Astrocyte of the spinal cord (primary cell): ENCODE measurements at places on chromosomes 13 and 19.

DNA sequence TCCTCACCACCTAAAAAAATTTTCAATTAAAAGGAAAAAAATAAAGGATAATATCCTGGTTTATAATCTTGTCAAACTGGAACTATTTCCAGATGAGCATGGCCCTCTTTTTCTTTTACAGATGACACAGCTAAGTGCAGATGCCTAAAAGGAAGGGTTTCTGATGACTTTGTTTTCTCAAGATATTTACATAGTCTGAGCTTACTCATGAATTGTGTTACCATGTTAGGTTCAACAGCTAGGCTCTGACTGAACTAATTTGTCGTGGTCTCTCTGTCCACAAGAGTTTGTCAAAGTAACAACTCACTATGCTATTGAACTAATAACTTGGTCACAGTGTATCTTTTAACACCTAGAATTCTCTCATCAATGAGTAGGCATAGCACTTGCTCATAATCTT is 780.8 kb downstream of the GPC5 start:
- no peak for DNase-seq

- no peak for DNase-seq
These were observed 29.9 kb downstream of the NLRP13 start for GRCh38 chr19:55902080-55902751.

- peak; percentile 82 for DNase-seq
These were observed 25.0 kb downstream of the TSSK6 start for GRCh38 chr19:19490214-19490968.

DNA sequence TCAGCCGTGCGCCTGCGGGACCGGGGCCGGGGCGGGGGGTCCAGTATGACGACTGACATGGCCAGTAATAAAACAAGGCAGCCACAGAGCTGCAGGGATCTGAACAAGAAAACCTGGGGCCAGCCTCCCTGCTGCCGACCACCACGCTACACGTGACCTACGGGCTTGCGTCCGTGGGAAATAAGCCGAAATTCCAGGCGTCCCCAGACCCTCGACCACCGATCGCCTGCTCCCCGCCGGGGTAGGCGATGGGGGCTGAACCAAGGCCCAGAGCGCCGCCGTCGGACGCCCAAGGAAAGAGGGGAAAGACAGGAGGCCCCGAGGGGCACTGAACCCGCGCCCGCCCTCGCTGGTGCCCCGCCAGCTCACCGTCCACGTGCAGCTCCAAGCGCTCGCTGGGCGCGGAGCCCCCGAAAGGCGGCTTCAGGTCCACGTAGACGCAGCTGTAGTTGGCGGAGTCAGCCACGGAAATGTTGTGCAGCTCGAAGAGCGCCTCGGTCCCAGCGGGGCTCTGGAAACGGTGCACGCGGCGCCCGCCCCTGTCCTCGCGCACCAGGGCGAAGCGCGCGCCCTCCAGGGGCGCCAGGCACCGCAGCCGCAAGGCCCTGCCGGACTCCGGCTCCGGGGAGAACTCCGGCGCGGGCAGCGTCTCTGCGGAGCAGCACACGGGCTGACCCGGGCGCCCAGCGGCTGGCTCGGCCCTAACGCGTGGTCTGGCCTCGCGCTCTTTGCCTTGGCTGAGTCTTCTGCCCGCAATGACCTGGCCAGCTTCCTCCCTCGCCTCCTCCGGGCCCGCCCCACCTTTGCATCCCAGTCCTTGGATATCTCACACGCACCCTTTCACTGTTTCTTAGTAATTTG is 3.1 kb downstream of the A1BG start:
- DNase-seq, result no peak

- no peak for DNase-seq
These were observed 108.0 kb downstream of the LMO7 start for GRCh38 chr13:75744127-75744526.

DNA sequence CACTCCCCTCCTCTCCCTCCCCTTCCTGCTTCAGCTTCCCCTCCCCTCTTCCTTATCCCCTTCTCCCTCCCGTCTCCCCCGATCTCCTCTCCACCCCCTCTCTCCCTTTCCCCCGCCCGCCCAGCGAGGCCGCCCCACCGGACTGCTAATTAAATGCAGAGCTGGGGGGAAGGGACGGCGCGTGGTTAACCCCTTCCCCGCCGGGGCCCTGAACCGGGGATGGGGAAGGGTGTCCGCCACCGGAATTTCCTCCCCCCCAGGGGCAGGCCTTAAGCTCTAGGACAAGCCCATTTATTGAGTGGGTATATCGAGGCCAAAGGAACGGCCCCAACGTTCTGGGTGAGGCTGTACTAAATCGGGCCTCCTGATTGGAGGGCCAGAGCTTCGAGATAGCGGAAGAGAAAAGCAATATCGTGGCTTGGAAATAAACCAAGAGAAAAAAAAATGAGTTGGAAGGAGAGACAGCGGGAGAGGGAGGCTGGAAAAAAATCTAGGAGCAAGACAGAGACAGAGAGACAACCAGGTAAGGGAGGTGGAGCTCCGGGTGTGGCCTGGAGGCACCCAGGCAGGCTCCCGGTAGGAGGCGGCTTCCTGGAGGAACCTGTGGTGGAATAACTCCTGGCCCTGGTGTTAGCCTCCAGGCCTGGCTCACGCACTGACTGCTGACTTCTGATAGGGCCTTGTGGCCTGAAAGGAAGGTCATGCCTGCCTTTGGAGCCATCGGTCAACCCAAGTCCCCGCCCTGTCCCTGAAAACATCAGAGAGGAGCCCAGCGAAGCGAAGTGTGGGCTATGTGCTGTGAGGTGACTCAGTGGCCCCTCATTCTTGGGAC is 11.6 kb upstream of the JUND start:
- peak; percentile 85 for DNase-seq

DNA sequence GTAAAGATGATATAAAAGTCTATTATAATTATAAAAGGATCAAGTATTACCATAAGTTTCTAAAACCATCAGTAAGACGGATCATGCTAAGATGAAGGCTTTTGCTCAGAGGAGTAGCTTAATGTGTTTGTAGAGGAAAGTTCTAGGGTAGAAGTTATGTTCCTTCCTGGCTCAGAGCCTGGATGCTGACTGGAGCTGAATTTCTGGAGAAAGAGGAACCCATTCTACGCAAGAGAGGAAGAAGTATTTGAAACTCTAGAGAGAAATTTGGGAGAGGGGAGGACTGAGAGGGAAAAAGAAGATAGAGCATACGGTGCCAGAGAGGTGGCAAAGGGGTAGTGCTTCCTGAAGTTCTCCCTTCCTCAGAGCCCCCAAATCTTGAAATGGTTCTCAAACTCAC is 51.4 kb upstream of the SGCG start:
- DNase-seq, result no peak

DNA sequence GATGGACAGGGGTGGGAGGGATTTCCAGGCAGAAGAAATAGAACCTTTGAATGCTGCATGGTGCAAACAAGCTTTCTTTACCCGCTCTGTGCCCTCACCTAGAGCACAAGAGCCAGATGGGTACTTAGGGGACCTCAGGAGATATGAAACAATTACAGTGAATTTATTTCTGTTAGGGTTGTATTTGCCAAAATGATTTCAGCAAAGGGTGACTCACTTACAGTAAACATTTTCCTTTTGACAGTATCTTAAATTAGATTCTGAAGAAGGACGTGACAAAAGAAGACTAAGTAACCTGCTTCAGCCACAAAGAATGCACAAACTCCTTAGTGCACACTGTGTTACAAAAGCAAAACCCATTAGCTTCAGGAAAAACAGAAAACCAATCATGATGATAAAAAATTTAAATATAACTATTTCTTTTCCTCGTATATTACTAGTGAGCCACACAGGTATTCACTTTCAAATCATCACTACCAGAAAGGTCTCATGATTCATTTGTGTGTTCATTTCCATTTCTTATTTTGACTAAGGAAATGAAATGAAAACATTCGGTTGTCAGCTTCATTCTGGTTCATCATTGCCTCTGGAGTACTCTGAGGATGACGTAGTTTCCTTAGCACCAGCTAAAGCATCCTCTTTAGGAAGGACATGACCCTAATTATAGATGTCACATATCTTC is 158.8 kb downstream of the NHLRC3 start:
- peak; percentile 3 for DNase-seq

- DNase-seq, result peak; percentile 5
These were observed 17.2 kb upstream of the RNF17 start for GRCh38 chr13:24746618-24747247.

GRCh38 chr19:49793561-49793840 is 19.6 kb downstream of the FUZ start:
- DNase-seq, result no peak

GRCh38 chr13:110284779-110285484 is 22.0 kb downstream of the COL4A1 start:
- no peak for DNase-seq

GRCh38 chr13:67343777-67344176 is 113.6 kb upstream of the PCDH9 start:
- DNase-seq, result no peak

DNA sequence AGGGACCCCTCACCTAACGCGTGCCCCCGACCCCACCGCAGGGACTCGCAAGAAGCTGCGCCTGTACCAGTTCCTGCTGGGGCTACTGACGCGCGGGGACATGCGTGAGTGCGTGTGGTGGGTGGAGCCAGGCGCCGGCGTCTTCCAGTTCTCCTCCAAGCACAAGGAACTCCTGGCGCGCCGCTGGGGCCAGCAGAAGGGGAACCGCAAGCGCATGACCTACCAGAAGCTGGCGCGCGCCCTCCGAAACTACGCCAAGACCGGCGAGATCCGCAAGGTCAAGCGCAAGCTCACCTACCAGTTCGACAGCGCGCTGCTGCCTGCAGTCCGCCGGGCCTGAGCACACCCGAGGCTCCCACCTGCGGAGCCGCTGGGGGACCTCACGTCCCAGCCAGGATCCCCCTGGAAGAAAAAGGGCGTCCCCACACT is 4.7 kb upstream of the MYBPC2 start:
- DNase-seq, result peak; percentile 72

GRCh38 chr19:43674183-43674582 is 4.2 kb upstream of the PLAUR start:
- no peak for DNase-seq

DNA sequence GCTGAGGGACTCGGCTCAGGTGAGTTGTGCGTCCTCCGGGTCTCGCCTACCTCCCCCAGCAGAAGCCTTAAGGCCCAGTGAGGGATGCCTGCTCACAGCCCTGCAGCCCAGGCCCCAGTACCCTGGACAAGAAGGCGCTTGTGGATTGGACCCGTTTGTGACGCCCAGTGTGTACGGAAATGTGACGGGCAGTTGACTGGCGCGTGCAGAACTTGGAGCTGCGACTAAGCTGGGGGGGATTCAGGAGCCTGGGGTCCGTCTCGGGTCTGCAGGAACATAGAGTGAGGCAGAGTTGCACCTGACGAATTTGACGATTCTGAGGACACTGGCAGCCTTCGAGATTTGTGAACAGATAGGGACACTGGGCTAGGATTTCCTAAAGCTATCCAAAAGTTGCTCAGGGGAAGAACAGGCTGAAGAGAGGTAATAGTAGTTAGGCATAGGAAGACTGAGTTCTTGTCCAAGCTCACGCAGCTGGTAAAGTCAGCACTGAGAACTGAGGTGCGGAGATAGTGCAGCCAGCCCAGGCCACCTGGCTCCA is 519 bp downstream of the ZNF551 start:
- no peak for DNase-seq

DNA sequence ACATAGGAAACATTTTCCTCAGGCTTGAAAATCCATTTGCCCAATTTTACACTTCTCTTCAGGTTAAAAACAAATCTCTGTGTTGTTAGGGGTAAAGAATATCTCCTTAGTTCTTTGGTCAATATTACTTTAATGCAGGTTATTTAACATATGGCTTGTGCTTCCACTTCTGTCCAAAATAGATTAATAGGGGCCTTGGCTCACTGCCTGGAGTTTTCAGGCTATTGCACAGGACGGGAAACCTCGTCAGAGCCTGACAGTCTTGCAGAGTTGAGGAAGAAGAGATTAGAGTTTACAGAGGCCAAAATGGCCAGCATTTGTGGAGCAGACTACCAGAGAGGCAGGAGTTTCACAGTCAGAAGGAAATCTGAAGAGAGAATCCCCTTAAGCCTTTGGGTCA is 863.9 kb upstream of the GPC6 start:
- peak; percentile 44 for DNase-seq

DNA sequence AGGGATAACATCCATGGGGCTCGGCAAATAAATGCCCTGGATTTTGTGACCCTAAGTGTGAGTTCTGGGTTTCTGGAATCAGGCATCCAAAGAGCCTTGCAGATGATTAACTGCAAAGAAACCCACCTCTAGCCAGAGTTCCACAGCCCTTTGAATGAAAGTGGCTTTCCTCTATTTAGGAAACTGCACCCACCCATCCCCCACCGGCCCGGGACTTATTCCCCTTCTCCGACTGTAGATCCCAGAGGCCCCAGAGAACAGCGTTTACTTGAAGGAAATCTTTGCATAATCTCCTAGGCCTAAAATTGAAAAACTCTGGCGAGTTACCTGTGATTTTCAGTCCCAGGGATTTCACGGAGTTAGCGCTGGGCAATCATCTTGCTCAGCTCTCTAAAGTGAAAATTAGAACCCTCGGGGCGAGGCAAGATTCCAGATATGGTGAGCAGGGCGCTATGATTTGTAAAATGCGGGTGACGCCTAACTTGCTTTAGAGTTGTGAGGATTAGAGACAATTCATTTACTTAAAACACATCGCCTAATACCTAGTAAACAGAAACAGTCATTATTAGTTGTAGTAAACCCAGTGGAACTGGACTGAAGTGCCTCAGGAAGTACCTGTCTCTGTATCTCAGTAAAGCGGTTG is 9.4 kb downstream of the URAD start:
- no peak for DNase-seq

- no peak for DNase-seq
These were observed 2.4 kb downstream of the APLP1 start for GRCh38 chr19:35870798-35871197.

- no peak for DNase-seq
These were observed 13.6 kb downstream of the POLR1D start for GRCh38 chr13:27635266-27635665.

- DNase-seq, result no peak
These were observed 7.9 kb upstream of the ELL start for GRCh38 chr19:18529782-18530181.

GRCh38 chr13:32045982-32046785 is 14.6 kb downstream of the FRY start:
- DNase-seq, result peak; percentile 46

- DNase-seq, result no peak
These were observed 596.5 kb upstream of the MIR17HG start for GRCh38 chr13:90751026-90751425.

DNA sequence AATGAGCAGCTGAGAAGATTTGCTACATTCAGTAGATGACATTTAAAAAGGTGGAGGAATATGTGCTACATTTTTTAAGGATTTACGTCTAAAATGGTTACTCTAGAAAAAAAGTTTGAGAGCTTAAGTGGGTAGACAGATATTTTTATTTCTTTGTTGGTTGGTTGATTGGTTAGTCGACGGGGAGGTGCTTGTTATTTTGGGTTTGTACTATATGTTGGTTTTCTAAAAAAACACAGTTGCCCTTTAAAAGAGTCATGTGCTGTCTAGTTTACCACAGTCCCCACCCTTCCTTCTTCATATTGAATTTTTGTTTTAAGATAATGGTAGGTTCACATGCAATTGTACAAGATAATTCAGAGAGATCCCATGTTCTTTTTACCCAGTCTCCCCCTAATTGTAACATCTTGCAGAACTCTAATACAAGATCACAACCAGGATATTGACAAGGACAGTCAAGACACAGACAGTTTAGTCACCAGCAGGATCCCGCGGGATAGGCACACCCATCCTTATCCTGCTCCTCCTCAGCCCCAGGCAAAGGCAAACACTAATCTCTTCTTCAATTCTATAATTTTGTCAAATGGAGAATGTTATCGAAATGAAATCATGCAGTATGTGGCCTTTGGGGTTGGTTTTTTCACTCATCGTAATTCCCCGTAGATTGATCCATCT is 171.4 kb downstream of the FOXO1 start:
- DNase-seq, result no peak
